ENCODE measurements at places on chromosomes 5 and 9. TPM values are rescaled to one million over a fixed set of nuclear protein-coding genes. Genes with fewer than 3 reads are reported as not detected.

DNA sequence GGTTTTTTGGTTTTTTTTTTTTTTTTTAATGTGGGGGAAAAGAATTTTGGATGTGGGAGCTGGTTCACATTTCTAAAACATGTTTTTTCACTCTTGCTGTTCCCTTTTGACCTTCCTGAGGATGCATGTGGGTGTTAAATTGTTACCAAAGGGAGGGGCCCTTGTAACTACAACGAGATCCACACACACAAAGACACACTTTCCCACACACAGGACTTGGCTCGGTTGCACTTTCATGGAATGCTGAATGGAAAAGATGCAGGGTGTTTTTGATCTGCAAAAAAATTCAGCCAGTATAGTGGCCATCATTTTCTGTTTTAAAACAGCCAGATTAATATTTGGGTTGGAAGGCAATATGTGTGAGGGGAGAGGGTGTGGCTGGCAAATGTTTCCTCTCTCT, 576.9 kb downstream of the EBF1 start:
- no peaks in the 10 kb centered on the region for H3K36me3 ChIP-seq
- no peaks in the 10 kb centered on the region for H3K4me1 ChIP-seq
- no peak for DNase-seq
- no peak overlapping the region for H3K27ac ChIP-seq
- H3K4me3 ChIP-seq: no peak overlapping the region

The NR5A1 gene
- 0.09 TPM for polyA plus RNA-seq

GRCh38 chr5:172353846-172354245, 70.3 kb upstream of the UBTD2 start:
- no peak overlapping the region for H3K4me3 ChIP-seq

GRCh38 chr9:115712981-115713380, 440.6 kb upstream of the PAPPA start:
- no peaks in the 10 kb centered on the region for H3K4me1 ChIP-seq
- no peaks in the 10 kb centered on the region for H3K36me3 ChIP-seq
- DNase-seq: no peak
- no peaks in the 10 kb centered on the region for H3K27me3 ChIP-seq
- no peak overlapping the region for H3K4me3 ChIP-seq

The PRUNE2 gene
- 49.3 TPM for polyA plus RNA-seq

DNA sequence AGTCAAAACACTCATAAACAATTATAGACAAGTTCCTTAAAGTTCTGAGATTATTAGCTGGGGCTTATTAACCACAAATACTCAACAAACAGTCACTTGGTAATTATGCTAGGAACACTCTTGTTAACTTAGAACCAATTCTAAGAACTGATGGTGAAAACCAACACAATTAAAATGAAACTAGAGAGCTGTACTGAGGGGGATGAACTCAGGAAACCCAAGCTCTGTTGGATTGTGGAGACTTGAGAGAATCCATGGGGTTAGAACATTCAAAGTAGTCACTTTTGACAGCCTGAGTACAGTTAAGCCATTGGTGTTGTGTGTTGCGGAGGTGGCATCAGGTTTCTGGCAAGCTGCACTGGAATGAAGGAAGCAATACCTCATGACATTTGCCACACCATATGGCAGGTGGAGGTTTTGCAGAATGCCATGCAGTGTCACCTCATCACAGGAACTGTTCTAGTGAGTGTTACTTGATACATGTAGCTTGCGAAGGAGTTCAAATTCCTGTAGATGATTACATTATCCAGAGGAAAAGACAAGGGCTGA, 480.9 kb upstream of the CD180 start:
- no peak overlapping the region for H3K4me3 ChIP-seq
- H3K36me3 ChIP-seq: no peaks in the 10 kb centered on the region
- DNase-seq: no peak
- no peaks in the 10 kb centered on the region for H3K4me1 ChIP-seq
